ENCODE measurements at places on chromosomes 16 and 17. TPM values are rescaled to one million over a fixed set of nuclear protein-coding genes. Genes with fewer than 3 reads are reported as not detected.

GRCh38 chr17:37674511-37674910 lies 31.3 kb upstream of the DDX52 start:
- DNase-seq: no peak

- no peak for DNase-seq
Measured at GRCh38 chr16:70396246-70396904, 42.5 kb downstream of the ST3GAL2 start.

DNA sequence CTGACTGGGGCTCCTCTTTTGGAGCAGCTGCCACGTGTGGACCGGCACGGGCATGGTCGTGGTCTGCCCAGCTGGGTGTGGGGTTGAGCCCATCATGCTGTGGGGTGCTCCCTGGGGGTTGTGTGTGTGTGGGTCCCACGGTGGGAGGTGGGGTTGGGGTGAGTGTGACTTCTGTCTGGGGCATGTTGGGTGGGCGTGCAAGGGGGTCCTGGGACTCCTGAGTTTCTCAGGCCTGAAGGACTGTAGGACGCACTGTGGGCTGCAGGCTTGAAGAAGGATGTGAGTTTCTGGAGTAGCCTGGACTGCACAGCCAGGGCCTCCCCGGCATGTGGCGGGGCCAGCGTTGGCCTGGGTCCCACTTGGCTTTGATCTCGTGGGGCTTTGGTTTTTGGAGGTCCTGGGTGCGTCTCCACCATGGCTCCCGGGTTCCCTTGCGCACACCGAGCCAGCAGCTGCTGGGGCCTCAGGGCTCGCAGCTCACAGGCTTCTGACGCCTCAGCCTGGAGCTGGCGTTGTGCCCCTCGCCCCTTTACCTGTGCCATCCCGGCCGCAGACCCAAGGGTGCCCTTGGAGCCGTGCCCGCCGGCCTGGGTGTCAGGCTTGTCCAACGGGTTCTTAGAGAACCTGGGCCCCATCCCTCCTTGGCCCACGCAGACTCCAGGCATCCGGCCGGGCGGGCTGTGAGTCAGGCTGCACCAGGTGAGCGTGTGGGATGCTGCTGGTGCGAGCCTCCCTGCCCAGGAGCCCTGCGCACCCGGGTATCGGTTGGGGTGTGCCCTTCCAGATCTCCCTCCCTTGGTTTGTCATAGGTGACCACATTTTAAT lies 34.4 kb upstream of the ZNF750 start:
- DNase-seq: no peak

GRCh38 chr16:23391381-23392222 lies 61.4 kb downstream of the COG7 start:
- no peak for DNase-seq

DNA sequence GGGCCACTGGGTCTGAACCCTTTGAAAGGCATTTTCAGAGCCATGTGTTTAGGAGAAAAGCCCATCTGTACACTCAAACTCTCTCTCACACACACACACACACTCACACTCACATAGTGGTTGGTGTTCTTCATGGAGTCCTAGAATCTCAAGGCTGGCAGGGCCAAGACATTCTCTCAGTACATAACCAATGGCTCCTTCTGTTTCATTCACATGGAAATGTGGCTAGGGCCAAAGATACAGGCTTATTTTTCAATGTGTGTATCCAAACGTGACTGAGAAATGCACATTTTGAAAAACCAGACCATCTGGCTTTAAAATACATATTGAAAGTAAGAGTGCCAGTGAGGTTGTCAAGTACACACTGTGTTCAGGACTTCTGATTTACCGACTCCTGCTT lies 59.0 kb upstream of the SALL1 start:
- DNase-seq: no peak

GRCh38 chr17:69042308-69042707 lies 18.4 kb downstream of the ABCA9 start:
- DNase-seq: no peak

DNA sequence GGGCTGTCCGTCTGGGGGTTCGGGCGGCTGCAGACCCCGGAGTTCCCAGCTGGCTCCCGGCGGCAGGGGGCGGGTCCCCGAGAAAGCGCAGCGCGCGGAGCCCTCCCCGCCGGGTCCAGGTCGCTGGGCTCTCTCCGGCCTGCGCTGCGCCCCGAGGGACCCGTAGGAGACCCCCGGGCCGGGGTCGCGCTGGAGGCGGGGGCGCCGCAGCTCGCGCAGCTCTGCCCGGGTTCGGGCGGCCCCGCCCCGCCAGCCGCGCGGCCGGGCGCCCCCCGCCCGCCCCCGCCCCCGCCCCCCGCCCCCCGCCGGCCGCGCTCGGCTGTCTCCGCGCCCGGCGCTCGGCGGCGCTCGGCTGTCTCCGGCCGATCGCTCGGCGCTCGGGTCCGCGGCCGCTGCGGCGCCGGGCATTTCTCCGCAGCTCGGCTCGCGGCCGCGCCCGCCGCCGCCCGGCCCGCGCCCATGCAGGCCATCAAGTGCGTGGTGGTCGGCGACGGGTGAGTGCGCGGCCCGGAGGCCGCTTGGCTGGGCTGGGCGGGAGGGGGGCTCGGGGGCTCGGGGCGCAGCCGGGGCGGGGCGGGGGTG lies at the start of gene RAC3:
Gene RAC3 (plus strand): TSS at position 376 of the 582 bp plus-strand sequence. CDS start 84 bp downstream, at position 460.
- DNase-seq: no peak

DNA sequence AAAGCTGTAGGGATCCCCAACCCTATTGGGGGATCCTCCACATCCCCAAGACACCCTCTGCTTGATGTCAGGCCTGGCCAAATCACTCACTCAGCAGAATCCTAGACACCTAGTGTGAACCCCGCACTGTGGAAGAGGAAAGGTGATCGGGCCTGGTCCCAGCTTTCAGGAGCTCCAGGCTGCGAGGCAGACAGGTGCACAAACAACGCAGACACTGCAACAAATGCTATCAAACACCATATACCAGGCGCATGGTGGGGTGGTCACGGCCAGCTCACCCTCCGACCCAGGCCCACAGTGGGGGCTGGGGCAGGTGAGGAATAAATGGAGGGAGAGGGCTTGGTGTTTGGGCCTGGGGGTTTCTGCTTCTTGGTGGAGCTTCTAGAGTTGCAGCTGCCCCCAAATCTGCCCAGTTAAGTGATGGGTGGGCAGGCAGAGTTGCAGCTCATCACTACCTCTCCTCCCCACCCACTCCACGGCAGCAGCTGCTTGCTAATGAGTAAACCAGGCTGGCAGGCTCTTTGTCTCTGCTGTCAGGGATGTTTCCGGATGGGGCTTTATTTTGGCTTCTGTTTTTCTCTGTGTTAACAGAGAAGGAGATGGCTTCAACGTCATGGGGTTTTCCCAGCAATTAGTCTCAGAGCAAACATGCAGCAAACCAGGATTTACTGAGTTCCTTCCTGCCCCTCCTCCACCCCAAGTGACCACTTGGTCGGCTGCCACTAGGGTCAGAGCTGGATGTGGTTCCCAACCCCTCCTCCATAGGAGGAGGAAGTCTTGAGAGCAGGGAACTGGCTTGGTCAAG lies 46.6 kb downstream of the PECAM1 start:
- peak; percentile 54 for DNase-seq

GRCh38 chr17:78852709-78853121 lies 12.1 kb upstream of the USP36 start:
- DNase-seq: no peak

- peak; percentile 79 for DNase-seq
Measured at GRCh38 chr17:65173284-65173793, 36.2 kb downstream of the RGS9 start.

GRCh38 chr17:9256361-9256750 lies 235.0 kb downstream of the NTN1 start:
- no peak for DNase-seq

- no peak for DNase-seq
Measured at GRCh38 chr16:87493608-87494280, 920 bp upstream of the ZCCHC14 start.

DNA sequence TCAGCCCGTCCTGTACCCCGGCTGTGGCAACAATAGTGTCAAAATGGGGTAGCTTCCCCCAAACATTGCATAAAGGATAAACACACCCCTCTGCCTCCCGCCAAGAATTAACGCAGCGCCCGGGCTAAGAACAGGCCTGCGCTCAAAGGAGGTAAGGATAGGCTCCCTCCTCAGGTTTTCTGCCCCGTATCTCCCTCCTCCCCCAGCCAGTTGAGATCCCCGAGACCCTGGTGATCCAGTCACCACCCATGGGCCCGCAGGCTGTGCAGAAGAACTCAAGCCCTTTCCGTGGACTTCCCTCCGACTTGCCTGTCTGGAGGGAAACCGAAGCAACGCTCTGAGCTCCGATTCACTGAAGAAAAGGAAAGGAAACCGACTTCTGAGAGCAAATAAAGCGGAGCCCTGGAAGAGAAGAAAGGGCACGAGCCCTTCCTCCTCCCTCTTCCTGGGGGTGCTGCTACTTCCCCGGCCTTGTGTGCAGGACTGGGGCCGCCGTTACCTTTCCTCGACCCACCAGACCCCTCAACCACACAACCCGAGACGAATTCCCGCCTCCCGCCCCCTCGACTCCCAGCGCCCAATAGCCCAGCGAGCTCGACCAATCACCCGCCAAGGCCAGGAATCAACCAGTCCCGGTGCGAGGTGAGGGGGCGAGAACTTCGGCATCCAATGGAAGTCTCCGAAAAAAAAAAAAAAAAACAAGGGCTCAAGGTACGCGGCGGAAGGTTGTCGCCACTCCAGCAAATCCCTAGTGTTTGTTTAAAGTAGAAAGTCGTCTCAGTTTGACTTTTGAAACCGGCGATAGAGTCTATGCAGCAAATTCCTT lies at the start of gene BRIP1:
Gene BRIP1 (minus strand): TSS at position 554 of the 826 bp plus-strand sequence. CDS start 1,989 bp downstream, outside the sequence.
- peak; percentile 89 for DNase-seq

Gene BAIAP3
- total RNA-seq: 19.7 TPM

- DNase-seq: no peak
Measured at GRCh38 chr17:1156864-1157263, 22.9 kb downstream of the ABR start.

DNA sequence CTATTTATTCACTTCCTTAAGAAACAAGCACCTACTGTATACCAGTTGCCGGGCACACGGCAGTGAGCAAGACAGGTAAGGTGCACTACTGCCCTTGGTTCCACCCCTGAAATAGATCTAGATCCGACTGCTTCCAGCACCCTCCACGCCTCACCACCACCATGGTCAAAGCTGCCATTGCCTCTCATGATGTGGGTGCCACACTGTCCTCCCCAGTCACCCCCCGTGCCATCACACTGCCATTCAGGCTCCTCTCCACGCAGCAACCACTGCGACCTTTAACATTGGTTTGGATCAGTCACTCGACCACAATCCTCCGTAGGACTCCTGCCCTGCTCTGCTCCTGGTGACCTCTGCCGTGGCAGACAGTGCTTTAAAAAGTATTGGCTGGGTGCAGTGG lies 226.8 kb downstream of the CPPED1 start:
- DNase-seq: no peak

- DNase-seq: no peak
Measured at GRCh38 chr16:80012586-80012985, 412.0 kb upstream of the MAF start.

DNA sequence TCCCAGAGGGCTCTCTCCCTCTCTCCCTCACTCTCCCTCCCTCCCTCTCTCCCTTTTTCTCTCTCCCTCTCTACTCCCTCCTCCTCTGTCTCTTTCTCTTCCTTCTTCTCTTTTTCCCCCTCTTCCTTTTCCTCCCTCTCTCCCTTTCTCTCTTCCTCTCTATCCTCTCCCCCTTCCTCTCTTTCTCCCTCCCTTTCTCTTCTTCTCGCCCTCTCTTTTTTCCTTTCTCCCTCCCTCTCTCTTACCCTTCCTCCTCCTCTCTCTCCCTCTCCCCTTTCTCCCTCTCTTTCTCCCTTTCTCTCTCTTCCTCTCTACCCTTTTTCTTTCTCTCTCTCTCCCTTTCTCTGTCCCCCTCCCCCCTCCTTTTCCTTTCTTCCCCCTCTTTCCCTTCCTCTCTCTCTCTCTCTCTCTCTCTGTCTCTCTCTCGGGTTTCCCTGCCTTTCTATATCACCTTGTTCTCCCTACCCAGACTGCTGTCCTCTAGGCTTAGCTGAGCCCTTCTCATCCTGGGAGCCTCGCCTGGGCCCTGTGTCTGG lies 25.8 kb upstream of the TMEM220 start:
- no peak for DNase-seq

DNA sequence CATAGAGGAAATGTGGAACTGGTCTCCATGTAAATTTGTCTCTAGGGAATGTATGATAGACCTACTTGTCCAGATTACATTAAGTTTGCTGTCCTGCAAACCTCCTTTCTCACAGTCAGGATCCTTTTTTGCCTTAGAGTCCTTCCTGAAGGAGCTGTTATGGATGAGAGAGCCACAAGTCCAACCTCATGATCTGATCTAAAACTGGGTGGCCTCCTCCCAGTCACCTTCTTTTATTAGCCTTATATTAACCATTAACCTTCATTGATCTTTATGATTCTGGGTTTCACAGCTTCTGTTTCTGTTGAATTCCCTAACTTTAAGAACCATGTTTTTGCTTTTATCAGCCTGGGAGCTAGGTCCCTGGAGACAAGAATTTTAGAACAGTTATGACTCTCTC lies 64.1 kb downstream of the NEUROD2 start:
- DNase-seq: no peak

- DNase-seq: no peak
Measured at GRCh38 chr16:53356478-53357207, 77.6 kb upstream of the RBL2 start.

- no peak for DNase-seq
Measured at GRCh38 chr16:59634004-59634579, 900.0 kb upstream of the GOT2 start.

- DNase-seq: no peak
Measured at GRCh38 chr17:55212880-55213279, 51.9 kb upstream of the HLF start.

- no peak for DNase-seq
Measured at GRCh38 chr17:59454633-59455105, 110.7 kb upstream of the DHX40 start.

GRCh38 chr17:6334386-6334785 lies 100.5 kb downstream of the AIPL1 start:
- DNase-seq: no peak

- DNase-seq: no peak
Measured at GRCh38 chr17:36870720-36870999, 66.6 kb upstream of the LHX1 start.

DNA sequence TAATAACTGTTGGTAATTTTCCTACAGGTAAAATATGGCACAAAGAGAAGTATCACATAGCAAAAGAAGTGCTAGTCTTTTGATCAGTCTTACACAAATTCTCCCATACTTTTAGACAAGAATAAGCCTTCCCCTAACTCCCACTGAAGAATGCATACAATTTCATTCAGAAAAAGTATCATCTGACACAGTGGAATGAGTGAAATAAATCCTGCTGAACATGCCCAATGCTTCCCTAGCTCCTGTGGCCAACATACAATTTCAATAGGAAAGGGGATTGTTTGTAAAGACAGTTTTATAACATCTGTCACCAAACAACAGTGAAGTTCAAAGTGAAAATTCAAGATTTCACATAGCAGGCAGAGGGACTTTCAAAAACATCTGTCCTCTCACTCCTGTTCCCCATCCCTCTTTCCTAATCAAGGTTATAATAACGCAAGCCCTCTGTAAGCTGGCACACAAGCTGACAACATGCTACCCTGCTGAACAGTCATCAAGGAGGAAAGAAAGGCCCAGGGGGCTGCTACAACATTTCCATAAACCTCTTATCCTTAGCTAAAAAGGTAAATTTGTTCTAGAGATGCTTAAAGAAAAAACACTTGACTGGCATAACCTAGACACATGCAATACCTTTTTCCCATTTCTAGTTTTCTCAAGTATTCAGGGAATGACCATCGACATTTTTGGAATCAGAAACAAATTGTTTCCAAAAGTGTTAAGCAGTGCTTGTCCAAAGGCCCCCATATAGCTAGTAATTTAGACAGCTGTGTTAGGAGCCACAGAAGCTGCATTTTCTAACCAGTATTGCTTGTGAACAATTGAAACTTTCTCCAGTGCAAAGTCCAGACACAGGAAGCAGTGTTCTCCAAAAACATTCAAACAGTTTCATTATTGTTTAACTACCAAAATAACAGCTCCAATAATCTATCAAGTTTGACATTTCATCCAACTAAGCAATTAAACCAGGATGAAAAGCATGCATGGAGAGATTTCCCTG lies 11.5 kb upstream of the RFFL start:
- DNase-seq: no peak
